NCI-H69 (cell line): ENCODE measurements at places on chromosomes 12 and 14.
A peak's percentile ranks its signal among the peaks of the same experiment; 100 is the strongest.

DNA sequence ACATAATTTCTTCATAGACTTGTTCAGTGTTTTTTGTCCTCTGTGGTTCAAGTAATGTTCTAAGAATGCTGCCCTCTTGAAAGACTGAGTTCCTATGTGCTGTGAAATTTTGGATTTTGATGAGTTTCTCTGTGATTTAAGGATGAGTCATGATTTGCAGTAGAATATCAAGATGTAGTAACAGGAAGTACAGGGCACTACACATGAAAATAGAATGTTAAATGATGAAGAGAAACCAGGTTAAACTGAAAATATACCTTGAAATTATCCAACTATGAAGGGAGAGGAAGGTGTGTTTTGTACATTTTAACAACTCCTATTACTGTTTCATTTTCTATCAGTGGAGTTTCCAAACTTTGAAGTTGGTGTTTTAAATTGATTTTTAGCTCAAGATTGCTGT, 4.8 kb downstream of the ELK3 start:
- peak; percentile 31 for DNase-seq

DNA sequence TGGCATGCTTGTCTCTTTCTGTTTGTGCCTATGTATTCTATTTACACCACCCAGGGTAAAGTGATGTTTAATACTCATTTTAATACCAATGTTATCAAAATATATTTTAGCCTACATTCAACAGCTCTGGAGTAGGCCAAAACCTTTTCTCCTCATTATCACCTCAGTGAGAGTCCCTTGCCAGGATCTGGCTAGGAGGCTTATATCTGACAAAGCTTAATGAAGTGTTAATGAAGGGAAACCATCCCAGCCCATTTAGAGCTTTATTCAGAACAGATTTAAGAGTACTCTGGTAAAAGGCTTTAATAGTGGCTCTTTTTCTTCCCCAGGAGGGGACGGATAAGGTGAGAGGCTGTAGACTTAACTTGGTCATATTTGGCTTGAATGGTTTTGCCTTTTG, 137.6 kb downstream of the GRIN2B start:
- DNase-seq: no peak

DNA sequence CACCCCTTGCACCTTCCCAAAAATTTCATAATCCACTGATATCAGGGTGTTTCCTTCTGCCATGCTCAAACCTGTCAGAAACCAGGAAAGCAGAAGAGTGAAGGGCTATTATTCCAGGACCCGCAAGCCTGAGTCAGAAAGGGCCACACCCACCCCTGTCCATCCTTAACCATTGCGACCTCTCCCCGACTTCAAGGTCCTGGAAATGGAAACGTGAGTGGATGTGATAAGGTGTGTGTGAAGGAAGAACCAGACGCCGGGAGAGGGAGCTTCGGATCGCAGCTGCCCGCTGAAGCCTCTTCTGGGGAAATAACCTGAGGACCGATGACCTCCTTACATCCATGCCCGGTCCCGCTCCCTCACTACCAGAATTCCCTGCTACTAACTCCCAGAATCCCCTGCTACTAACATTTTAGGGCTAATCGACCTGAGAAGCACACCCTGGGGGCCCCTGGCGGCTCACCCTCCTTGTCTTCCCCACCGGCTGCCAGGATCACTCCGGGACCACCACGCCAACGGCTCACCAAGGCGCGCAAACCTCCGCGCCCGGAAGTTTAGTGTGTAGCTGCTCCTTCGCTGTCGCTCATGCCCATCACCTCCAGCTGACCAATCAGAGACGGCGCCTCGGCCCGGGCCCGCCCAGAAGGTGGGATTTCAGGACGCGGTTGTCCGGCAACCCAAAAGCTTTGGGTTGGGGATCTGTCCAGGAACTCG, at the start of gene ACYP1:
Gene ACYP1 (minus strand): TSS at position 534 of the 714 bp plus-strand sequence. CDS start 471 bp downstream, at position 63.
- peak; percentile 97 for DNase-seq

DNA sequence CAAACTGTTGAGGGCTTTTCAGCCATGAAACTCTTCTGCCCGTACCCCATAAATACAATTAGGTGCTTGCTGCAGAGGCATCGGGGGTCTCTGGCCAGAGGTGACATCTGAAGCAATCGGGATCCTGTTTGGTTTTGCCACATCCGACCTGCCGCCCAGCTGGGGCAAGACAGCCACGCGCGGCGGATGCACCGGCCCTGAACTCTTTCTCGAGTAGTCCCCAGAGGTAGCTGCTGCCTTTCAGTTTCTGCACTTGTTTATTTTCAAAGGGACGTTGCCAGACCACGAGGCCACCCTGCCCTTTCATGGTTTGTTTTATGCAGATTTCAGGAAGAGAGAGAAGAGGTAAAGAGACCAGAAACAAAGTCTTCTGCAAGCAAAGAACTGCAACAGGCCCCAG, 10.6 kb upstream of the MLXIP start:
- DNase-seq: no peak

DNA sequence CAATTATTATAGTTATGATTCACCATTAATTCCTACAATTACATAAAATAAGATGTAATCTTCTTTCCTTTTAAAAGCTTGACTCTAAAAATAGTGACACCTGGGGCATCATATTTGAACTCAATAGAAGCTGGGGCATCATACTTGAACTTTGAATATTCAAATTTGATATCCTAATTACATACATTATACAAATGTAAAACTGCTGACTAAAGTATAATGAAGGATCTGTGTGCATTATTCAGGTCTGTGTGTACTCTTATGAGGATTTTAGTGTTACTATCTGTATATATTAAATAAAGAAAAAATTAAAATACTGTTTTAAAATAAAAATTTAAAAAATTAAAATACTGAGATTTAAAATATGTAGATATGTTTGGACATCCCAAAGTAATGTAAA, 696.9 kb upstream of the FBXO33 start:
- peak; percentile 68 for DNase-seq

- peak; percentile 73 for DNase-seq
Measured at GRCh38 chr12:54251667-54252284, 28.1 kb downstream of the CBX5 start.

- no peak for DNase-seq
Measured at GRCh38 chr12:89153341-89153740, 199.0 kb downstream of the DUSP6 start.

- no peak for DNase-seq
Measured at GRCh38 chr14:99413911-99414310, 66.7 kb downstream of the SETD3 start.

GRCh38 chr14:35944847-35945246, 118.7 kb downstream of the BRMS1L start:
- DNase-seq: peak; percentile 90

DNA sequence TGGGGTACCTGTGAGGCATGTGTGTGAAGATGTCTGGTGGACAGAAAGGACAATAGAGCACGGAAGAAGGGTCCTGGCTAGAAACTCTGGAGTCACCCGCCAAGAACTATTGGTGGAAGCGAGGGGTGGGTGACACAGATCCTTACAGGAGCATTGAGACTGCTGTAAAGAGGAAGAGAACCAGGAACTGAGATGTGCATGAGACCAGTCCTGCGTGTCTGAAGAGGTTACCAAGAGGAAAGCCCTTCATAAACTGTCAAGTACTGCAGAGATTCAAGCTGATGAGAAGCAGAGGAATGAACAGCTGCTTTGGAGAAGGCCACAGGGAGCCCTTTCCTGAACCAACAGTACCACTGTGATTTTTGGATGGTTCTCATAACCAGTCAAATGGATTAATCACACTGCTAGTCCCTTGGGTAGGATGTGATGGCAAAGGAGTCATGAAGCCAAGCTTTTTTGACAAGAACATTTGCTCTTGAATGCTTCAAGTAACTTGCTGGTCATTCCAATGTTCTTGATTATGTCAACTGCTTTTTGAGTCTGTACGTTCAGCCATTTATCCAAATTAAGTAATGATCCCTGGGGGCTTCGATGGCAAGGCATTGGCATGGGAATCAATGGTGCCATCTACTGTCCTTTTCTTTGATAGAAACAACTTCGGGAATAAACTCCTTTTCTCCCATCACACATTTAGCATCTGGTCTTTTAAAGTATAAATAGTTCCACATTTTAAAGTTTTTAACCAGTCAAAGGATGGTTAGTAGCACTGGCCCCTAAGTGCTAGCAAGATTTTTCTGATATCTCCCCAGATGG, 42.9 kb downstream of the GPR135 start:
- DNase-seq: peak; percentile 66
